Iris pigment epithelial cell (primary cell): ENCODE measurements at places on chromosomes 2 and 18.

GRCh38 chr2:150234787-150235446 lies 252.6 kb downstream of the RND3 start:
- peak; percentile 77 for DNase-seq

GRCh38 chr18:47260120-47260923 lies 8.9 kb upstream of the SKOR2 start:
- DNase-seq = peak; percentile 38

GRCh38 chr2:157986761-157987160 lies 110.6 kb upstream of the ACVR1 start:
- no peak for DNase-seq

- peak; percentile 60 for DNase-seq
These were observed 18.6 kb downstream of the BUB1 start for GRCh38 chr2:110659248-110659647.

GRCh38 chr18:30855762-30856161 lies 186.8 kb downstream of the DSC3 start:
- no peak for DNase-seq

DNA sequence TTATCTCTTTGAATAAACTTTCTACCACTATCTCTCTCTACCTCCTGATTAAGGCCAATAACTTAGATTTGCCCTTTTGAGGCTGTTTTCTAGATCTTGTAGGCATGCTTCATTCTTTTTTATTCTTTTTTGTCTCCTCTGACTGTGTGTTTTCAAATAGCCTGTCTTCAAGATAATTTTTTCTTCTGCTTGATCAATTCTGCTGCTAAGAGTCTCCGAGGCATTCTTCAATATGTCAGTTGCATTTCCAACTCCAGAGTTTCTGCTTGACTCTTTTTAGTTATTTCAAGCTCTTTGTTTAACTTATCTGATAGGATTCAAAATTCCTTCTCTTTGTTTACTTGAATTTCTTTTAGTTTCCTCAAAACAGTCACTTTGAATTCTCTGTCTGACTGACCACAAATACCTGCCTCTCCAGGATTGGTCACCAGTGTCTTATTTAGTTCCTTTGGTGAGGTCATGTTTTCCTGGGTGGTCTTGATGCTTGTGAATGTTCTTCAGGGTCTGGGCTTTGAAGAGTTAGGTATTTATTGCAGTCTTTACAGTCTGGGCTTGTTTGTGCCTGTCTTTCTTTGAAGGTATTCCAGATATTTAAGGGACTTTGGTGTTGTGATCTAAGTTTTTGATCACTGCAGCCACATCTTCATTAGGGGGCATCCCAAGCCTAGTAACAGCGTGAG lies 197.3 kb upstream of the STK17B start:
- no peak for DNase-seq

DNA sequence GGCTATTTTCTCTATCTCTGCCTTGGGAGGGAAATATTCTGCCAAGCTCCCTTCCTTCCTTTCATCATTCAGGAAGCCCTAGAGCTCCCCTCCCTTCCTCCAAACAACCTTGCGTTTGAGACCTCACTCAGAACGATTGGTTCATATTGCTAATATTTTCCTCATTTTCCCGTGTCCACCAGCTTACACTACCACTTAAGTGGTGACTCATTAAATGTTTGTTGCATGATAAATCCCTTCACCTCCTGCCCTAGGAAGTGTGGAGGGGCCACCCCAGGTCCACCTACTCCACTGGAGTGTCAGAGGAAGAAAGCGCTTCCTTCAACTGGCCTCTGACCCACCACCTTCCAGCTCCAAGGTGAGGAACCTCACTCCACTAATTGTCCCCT lies 2.3 kb upstream of the LPIN2 start:
- DNase-seq = peak; percentile 89

DNA sequence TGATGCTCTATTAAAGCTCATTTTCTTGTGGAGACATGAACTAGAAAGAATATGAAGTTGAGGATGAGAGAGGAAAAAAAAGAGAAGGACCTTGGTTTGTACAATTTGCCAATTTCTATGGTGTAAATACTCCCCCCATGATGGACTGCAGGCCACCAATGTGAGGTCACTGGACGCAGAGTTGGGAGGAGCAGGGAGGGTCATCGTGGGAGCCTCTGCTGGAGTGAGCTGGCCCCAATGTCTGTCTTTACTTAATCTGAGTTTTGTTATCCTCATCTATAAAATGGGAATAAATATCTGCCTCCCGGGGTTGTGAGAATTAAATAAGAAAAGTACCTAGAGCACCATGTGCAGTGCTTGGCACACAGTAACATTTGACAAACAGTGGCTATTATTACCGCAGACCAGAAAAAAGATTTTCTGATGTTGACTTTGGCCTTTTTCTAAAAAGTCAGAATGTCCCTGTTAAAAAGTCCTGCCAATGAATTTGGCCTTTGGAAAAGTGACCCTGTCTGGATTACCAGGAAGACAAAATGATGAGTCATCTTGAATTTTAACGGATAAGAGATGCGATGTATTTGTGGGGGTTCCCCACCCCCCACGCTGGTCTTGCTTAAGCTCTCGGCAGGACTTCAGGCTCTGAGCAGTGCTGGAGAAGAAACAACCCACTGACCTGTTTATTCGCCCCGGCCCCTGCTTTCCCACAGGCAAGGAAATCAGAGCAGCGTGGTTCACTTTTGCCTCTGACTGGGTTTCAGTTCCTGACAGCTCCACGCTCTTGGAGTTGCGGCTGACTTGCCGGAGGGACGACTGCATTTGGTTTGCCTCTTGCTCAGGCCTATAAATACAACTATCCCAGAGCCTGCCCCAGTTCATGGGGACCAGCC lies 50.3 kb upstream of the FOSL2 start:
- DNase-seq = peak; percentile 93

- no peak for DNase-seq
These were observed 24.8 kb downstream of the WDR75 start for GRCh38 chr2:189466046-189466445.

DNA sequence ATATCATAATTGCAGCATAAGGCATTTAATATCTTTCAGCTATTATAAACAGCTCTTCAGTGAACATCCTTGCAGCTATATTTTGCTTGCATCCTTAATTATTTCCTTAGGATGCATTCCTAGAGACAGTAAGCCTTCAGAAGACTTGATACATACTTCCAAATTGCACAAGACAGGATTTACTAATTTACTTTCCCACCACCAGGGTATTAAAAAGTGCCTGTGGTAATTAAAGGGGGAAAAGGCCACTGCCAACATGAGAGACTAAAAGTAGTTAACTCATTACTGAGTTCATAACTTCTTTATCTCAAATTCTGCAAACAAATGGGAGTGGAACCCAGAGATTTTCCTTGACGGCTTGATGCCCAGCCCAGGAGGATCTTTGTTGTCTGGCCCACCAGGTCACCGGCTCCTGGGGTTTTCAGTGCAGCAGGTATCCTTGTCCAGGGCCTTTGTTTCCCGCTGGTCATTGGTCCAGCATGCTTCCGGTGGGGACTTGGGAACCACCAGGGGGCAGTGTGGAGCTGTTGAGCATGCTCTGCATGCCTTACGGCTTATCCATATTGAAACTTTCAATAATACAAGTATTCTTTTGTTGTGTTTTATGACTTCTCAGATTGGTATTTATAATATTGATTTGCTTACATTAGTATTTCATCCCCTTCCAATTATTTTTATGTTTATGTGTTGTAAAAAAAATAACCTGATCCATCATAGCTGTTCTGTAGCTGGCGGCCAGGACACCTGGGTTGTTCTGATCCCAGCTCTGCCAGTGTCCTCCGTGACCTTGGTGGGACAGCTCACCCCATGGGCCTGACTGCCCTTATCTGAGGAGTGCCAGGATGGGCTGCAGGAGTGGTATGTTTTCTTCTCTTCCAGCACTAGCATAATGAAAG lies 61.4 kb downstream of the TGOLN2 start:
- DNase-seq = peak; percentile 60

GRCh38 chr18:68766433-68766832 lies 31.4 kb upstream of the CCDC102B start:
- DNase-seq = peak; percentile 37

DNA sequence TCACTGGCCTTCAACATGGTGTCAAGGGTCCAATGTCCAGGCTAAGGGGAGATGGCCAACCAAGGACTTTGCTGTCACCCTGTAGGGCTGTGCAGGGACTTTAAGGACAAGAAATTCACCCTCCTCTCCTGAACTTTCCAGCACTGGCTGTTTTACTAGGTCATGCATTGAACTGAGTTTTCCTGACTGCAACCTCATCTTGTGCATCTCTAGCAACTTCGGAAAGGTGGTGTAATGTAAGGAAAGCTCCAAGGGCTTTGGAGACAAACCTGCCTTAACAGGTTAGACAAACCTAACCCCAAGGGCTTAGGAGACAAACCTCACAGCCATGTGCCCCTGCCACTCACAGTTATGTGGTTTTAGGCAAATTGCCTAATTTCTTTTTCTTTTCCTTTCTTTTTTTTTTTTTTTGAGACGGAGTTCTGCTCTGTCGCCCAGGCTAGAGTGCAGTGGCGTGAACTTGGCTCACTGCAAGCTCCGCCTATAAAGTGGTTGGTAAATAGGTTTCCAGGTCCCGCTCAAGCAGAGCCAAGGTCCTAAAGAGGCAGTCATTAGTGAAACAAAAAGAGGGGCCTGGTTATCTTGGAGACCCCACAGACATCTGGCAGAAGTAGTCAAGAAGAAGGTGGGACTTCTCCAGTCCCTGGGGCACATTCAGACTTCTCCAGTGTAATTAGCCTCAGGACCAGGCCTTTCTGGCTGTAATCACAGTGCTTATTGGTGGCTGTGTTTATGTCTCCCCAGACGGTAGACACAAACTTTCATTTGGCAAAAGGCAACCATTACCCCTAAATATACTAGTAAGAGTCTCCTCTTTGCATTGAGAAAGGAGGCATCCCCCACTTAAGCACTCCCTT lies 37.6 kb upstream of the PMAIP1 start:
- DNase-seq = no peak

GRCh38 chr2:69615969-69616368 lies 27.6 kb downstream of the AAK1 start:
- no peak for DNase-seq

DNA sequence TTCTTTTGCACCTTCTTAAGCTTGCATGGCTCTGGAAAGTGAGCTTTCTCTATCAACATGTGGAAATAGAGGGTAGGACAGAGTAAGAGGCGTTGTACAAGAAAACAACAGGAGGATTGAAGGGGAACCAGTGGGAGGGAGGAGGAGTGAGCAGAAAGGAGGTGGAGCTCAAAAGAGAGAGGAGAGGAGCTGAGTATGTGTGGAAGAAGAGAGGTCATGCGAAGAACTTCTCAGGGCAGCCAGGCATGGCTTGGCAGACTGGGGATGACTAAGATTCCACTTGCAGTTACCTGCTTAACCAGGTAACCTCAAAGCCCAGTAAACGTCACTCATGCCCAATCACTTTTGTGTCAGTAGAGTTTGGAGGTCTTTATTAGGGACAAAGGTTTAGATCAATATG lies 105.1 kb downstream of the BCL2L11 start:
- DNase-seq = no peak

GRCh38 chr2:46748735-46749531 lies 166.7 kb downstream of the MCFD2 start:
- DNase-seq = peak; percentile 87

DNA sequence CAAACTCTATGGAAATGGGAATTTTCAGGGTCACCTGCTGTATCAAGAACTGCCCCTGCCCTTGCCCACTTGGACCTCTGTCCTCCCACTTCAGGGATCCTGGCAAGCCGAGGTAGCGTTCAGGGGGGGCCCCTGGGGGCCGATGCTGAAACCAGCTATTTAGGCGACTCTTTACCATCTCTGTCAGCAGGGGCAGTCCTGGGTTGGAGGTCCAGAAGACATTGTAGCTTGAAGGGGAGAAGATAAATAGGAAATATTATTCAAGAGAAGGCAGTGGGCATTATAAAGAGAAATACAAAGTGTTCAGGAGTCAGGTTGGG lies 2.4 kb downstream of the MOGS start:
- no peak for DNase-seq

- no peak for DNase-seq
These were observed at the start of gene RESP18 for GRCh38 chr2:219332542-219332941. RESP18 (minus strand) TSS chr2:219332744.

GRCh38 chr2:43218702-43219382 lies 7.6 kb downstream of the ZFP36L2 start:
- DNase-seq = peak; percentile 26
